NB4 (cell line): ENCODE measurements at places on chromosomes 3 and 15.

GRCh38 chr3:120536642-120537041, 59.5 kb upstream of the NDUFB4 start:
- no peak for DNase-seq

DNA sequence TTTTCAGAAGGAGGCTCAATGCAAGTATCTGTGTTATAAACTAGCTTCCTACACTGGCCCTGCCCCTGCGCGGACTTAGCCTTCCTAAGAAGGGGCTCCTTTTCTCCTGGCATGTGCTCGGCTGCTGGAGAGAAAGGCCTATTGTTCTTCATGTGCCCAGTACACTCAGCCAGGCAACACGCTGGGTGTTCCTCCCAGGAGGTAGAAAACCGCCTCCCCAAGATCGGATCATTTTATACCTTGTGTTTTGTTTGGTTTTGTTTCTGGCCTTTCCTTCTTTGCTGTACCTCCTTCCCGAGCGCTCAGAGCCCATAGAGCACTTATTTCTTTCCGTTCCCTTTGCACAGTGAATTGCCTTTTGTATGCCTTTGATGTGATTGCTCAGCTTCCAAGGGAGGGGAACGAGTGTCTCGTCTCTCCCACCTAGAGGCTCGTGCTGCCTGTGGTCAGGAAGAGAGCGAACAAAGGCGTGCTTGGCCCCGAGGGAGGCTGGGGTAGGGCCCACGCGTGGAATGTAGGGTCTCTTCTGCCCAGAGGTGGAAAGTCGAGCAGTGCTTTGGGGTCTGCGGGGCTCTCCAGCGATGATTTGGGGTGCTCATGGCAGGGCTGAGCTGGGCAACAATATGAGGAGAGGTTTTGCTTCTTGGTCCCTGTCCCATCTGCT, 30.0 kb downstream of the CCNL1 start:
- peak; percentile 52 for DNase-seq

DNA sequence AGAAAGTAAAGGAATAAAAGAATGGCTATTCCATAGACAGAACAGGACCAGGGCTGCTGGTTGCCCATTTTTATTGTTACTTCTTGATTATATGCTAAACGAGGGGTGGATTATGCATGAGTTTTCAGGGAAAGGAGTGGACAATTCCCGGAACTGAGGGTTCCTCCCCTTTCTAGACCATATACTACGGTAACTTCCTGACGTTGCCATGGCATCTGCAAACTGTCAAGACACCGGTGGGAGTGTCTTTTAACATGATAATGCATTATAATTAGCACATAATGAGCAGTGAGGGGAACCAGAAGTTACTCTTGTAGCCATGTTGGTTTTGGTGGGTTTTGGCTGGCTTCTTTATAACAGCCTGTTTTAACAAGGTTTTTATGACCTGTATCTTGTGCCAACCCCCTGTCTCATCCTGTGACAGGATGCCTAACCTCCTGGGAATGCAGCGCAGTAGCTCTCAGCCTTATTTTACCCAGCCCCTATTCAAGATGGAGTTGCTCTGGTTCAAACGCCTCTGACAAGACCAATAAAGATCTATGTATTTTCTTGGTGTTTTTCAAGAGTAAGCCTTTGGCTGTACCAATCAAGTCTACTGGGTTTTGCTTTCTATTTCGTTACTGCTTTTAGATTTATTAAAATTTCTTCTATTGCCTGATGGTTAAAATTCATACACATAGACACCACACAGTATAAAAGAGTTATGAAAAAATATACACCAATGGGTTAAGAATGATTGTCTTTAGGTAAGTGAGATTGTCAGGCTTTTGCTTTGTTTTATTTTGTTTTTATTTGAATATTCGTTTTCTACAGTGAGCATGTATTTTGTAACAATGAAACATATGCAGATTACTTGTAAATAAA, 37.4 kb upstream of the CTDSPL start:
- DNase-seq: no peak

GRCh38 chr15:89450076-89451006, 46.0 kb downstream of the RHCG start:
- no peak for DNase-seq

GRCh38 chr3:147377412-147378367, 28.7 kb downstream of the ZIC4 start:
- no peak for DNase-seq

DNA sequence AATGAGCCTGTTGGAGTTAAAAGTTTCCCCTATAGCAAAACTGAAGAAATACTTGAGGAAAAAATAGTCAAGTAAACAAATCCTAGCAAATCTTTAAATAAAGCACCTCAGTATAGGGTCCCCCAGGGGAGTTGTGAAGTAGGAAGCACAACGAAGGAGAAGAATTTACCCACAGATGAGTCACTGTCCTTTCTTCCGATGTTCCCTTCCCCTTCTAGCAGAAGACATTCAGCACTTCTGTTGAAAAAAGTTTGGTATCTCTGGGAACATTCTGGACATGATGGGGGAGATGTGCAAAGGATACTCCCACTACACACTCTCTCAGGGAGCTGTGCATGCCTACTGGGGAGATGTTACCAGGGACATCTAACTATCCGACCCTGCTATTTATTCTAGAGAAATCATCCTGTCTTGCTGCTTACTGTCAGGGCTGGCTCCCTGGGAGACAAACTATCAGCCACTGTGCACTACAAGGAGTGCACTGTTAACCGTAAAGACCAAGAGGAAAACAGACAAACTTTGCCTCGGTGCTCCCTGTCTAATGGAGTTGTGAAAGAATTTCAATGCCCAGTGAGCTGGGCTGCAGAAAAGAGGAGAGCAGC, 93.8 kb downstream of the RFTN1 start:
- peak; percentile 71 for DNase-seq

- peak; percentile 45 for DNase-seq
Measured at GRCh38 chr15:71743861-71744382, 66.4 kb upstream of the NR2E3 start.

DNA sequence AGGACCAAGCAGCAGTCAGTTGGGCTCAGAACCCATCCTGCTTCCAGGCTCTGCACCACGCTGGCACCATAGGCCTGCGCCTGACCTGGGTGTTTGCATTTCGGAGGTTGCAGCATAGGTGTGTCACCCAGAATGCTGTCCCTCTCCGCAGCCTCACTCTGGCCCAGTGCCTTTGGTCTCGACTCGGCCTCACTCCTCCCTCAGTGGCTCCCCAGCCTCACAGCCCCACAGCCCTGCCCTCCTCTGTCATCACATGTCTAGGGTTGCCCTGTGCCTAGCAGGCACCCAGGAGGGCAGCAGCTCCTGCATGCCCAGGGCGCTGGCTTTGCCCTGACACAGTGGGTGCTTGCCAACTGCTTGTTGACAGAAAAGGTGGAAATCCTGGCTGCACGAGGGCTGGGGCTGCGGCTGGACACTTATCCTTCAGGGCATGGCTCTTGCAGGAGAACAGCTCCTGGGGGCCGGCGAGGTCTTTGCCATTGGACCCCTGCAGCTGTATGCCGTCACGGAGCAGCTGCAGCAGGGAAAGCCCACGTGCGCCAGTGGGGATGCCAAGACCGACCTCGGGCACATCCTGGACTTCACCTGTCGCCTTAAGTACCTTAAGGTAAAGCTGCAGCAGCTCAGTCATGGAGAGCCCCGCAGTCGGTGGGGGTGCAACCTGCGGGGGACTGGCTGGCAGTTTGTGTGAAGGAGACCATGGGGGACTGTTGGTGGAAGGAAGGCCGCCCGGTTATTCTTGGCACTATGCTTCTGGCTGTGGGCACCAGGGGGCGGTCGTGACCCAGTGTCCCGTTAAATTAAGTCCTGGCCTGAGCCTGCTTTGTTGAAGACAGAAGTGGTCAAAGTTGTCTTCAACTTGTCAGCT, 16.2 kb downstream of the NISCH start:
- peak; percentile 80 for DNase-seq

DNA sequence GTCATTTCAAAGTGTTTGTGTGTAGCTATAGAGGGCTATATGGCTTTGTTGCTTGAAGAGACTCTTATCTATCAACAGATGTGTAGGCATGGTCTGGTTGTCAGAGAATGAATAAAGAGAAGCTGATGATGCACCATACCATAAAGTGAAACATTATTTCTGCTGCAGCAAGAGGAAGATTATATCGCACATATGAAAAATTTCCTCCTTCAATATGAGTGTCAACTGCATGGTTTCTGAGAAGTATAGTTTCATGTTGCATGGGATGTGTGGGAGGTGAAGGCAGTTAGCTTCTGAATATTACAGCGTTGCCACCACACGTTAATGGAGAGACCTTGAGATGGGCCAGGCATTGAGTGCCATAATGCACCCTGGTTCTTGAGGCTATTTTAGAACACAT, 217.9 kb downstream of the SATB1 start:
- DNase-seq: peak; percentile 33

DNA sequence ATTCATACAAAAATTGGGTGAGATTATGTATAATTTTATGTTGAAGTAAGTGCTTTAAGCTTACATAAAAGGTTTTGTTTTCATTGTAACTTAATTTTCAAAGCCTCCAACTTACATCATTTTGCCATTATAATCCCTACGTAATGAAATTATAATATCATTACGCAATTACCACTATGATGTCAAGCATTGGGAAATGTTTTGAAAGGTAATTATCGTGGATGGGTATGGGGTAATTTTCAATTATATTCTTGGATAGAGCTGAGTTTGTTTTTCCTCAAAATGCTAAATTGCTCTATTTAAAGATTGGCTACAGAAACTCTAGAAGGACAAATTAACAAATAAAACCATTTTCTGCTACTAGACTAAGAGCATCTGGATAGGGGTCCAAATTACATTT, 80.2 kb upstream of the FAM3D start:
- DNase-seq: no peak

DNA sequence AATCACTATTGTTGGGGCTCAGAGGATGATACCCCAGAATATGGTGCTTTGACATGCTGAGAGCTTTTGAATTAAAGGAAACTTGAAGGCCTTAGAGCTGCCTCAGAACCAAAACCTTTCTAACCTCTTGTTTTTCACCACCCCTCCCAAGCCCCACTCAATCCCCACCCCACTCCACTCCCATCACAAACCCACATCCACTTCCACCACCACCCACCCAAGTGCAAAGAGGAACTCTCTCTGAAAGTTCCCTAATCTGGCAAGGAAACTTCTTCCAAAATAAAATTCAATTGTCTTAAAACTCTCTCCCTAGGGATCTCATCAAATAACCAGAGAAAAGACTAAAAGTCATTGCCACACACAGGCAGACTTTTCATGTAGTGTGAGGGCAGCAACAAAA, 301.2 kb upstream of the ARHGEF26 start:
- DNase-seq: no peak

DNA sequence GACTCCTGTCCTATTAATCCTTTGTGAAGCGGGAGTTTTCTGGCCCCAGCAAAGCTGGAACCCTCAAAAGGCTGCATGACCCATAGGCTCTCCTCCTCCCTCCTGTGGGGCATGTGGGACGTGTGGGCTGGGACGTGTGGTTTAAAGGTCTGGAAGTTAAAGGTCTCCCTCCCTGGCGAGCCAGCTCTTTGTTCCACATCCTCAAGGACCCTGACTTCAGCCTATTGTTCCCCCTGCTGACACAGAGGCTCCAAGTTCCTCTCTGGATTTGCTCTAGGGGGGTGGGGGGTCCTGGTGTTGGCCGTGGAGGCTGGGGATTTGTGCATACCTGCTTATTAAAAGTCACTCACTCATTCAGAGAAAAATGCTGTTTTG, 44.2 kb downstream of the SMAD6 start:
- peak; percentile 33 for DNase-seq

DNA sequence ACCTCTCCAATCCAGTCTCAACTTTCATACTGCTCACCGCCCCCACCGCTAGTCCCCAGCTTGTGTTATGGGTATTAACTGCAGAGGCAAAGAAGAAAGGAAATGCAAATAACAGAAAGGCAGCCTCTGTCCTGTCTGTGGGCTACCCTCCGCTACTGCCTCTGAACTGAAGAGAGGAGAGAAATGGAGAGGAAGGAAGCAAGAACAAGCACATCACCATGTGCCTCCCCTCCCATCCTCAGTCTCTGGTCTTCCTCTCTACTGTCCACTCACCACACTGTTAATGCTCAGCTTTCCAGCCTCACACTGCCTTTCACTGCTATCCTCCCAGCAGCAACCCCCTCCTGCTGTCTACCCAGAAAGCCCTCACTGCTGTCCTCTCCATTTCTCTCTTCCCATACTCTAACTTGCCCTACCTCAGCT, 139.0 kb upstream of the SLC2A2 start:
- no peak for DNase-seq

- DNase-seq: no peak
Measured at GRCh38 chr3:34256021-34256420, 457.6 kb downstream of the PDCD6IP start.

GRCh38 chr3:14121859-14122258, 2.8 kb downstream of the CHCHD4 start:
- DNase-seq: no peak

DNA sequence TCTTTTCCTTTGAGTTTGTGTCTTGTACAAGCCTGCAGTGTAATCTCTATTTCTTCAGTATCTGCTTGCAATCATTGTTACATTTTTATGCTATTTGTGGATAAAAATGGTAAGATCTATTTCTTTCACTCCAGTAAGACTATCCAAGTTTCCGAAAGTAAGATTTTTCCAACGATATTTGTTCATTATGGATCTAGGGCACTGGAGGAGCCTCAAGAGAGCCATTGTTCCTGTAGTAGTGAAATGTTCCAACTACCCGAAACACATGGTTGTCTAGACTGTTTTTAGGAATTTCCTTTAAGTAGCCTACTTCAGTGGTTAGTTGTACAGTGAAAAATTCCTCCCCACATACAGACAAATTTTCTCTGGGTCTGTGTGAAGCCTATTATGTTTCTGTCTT, 597.4 kb downstream of the RSL24D1 start:
- DNase-seq: no peak

- DNase-seq: peak; percentile 82
Measured at GRCh38 chr15:69973102-69973714, 124.5 kb downstream of the TLE3 start.

DNA sequence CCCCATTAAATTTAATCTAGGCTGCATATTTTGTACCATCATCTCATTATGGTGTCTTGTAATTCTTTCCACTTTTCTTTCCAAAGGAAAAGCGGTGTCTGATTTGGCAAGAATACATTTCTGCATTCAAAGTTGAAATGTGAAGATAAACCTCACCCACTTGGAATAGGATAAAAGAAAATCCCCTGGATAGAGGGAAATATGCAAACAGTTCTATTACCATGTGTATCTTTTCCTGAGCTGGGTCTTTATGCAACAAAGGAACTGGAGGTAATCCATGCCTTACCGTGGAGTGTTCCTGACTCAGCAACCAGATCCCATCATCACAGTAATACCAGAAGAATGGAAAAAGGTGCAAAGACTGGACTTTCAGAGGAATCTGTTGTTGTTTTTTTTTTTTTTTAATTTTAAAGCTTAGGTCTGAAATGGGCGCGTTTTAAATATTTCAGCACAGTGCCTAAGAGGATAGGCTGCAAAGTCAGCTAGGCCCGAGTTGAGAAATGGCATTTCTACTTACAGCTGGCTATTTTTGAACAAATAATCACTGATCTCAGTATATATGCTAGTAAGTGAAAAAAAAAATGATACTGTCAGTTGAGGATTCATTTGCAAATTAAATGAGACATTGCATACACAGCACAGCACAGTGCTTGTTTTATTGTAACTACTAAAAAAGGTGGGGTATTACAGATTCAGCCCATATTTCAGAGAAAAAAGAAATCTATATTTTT, 55.5 kb upstream of the ADAMTS9 start:
- no peak for DNase-seq
